IPS DF 6.9 (cell line): ENCODE measurements at places on chromosomes 1 and 21.
A peak's percentile ranks its signal among the peaks of the same experiment; 100 is the strongest.

DNA sequence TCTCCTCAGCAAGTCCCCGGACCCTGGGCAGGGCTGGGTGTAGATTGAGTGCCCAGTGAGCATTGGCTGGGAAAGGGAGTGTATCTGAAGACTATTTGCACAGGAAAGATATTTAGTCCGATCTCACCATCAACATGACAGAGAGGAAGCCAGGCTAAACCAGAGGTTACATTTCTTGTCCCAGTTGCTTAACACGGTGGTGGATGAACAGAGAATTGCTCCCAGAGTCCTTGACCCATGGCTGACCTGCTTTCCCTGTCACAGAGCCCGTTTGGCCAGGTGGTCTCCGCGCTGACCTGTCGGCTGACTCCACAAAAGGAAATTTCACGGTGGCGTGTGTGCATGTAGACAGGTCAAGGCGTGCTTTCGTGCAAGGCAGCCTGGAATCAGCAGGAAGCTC is 83.5 kb downstream of the BEND5 start:
- DNase-seq: no peak

DNA sequence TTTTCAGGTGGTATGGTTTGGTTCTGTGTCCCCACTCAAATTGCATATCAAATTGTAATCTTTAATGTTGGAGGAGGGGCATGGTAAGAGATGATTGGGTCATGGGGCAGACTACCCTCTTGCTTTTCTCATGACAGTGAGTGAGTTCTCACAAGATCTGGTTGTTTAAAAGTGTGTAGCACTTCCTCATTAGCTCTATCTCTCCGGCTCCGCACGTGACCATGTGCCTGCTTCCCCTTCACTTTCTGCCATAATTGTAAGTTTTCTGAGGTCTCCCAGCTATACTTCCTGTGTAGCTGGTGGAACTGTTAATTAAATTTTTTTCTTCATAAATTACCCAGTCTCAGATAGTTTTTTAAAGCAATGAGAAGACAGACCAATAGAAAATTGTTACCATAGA is 843.2 kb downstream of the AMY1C start:
- no peak for DNase-seq

- no peak for DNase-seq
Measured at GRCh38 chr1:109266965-109267364, 16.0 kb downstream of the PSRC1 start.

GRCh38 chr1:111236379-111236778 is 8.9 kb downstream of the CHI3L2 start:
- no peak for DNase-seq

GRCh38 chr1:226064816-226065248 is 2.3 kb downstream of the H3-3A start:
- DNase-seq: no peak

DNA sequence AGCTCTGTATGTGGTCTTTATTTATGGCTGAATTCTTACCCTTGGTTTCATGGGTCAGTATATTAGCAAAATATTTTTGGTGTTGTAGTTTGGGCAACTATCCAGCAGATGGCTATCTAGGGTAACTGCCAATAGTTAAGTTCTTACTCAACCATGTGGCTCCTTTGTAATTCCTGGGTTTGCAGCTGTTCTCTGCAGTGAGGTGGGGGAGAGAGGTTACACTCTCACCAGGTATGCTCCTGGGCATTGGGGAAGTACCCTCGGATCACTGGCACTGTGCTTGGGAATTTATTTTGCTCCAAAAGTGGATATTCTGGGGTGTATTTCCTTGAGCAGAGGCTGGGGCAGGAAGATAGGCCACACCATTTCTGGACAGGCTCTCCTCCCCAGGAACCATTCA is 436.7 kb upstream of the TMPRSS15 start:
- DNase-seq: peak; percentile 25

- no peak for DNase-seq
Measured at GRCh38 chr1:29758781-29759499, 522.6 kb downstream of the PTPRU start.

DNA sequence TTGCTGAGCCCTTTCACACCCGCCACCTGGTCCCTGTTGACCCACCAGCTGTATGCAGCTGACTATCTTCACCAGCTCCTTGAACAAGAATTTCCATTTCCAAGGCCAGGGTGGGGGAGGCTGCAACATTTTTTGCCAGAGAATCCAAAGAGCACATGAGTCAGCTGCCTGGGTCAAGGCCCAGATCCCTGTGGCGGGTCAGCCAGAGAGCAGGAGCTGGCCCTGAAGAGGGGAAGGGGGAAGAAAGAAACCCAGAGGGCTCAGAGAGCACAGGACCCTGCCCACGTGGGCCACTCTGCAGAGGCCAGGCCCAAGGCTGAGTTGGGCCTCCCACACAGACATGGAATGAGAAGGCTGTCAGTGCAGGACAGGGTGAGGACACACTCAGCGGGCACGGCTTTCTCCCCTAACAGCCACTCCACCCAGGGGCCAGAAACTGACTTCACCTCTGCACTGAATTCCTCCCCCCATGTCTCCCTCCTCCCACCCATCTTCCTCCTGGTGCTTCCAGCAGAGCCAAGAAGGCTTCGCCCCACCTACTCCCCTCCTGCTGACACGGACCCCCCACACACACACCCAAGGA is 28.9 kb downstream of the S100A6 start:
- no peak for DNase-seq
